Mammary microvascular endothelial cell (primary cell): ENCODE measurements at places on chromosomes 2 and 18. TPM values are rescaled to one million over a fixed set of nuclear protein-coding genes. Genes with fewer than 3 reads are reported as not detected.

STRN gene
- total RNA-seq = 12.6 and 14.3 TPM in 2 replicates

CD207 gene
- not detected in 2 replicates for total RNA-seq

SLC40A1 gene
- 2.9 and 3.1 TPM in 2 replicates for total RNA-seq

DSC2 gene
- 0.07 and 0.20 TPM in 2 replicates for total RNA-seq

TXNL1 gene
- 75.9 and 78.8 TPM in 2 replicates for total RNA-seq

IL1RL2 gene
- total RNA-seq = not detected in 2 replicates

KRTCAP3 gene
- total RNA-seq = not detected in 2 replicates

RETSAT gene
- total RNA-seq = 52.6 and 56.9 TPM in 2 replicates
